AG04449 (cell line): ENCODE measurements at places on chromosomes 13 and 19.
A peak's percentile ranks its signal among the peaks of the same experiment; 100 is the strongest.

- DNase-seq: no peak
These were observed 5.5 kb downstream of the LRP3 start for GRCh38 chr19:33199441-33200265.

DNA sequence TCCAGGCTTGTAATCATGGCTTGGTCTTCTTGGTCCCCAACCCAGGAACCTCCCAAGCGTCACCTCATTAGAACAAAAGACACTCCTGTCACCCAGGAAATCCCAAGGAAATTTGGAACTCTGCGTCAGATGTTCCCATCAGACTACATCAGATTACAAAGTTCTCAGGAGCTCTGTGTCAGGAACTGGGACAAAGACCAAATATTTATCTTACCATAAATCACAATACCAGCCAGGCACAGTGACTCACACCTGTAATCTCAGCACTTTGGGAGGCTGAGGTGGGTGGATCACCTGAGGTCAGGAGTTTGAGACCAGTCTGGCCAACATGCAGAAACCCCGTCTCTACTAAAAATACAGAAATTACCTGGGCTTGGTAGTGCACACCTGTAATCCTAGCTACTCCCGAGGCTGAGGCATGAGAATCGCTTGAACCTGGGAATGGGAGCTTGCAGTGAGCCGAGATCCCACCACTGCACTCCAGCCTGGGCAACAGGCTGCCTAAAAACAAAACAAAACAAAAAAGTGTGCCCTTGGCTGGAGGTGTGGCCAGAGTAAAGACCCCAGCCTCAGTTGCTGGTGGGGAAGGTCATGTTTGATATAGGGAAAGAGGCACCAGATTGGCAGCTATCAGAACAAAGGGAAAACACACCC, 16.7 kb upstream of the CCDC124 start:
- DNase-seq: no peak

- no peak for DNase-seq
These were observed 14.6 kb downstream of the METTL21C start for GRCh38 chr13:102680133-102680717.

DNA sequence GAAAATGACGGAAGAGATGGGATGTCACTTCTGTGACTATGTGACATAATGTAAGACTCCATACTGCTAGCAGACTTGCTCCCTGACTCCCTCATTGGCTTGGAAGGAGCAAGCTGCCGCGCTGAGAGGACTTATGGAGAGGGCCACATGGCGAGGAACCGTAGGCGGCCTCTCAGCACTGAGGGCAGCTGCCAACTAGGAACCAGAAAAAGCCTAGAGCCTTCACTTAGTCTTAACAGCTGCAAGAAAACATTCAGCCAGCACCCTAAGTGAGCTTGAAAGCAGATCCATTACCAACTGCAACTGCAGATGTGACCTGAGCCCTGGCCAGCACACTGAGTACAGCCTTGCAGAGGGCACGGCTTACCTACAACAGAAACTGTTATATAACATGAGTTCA, 33.9 kb downstream of the USP12 start:
- no peak for DNase-seq

DNA sequence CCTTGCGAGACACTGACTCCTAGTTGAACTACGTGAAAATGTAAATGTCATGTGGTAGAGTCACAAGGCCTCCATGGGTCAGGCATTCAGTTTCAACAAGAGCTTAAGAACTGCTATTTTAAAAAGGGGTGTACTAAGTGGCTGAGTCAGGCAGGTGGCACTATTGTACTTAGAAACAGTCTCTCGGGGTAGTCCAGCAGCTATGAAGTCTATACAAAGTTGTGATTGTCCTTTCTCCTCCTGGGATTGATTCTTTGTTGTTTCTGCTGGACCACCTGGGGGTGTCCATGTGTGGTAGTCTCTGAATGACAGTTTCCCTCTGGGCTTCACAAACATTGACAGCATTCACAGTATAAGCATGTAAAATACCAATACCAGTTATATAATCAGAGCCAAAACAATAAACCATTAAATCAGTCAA, 33.0 kb downstream of the UGGT2 start:
- peak; percentile 31 for DNase-seq

- DNase-seq: no peak
These were observed 213.6 kb downstream of the PCDH20 start for GRCh38 chr13:61202042-61202441.

GRCh38 chr13:100214886-100215285, 126.0 kb downstream of the PCCA start:
- peak; percentile 84 for DNase-seq

GRCh38 chr13:114099918-114100445, 32.4 kb downstream of the RASA3 start:
- no peak for DNase-seq
